ENCODE measurements at places on chromosomes 12 and 14. TPM values are rescaled to one million over a fixed set of nuclear protein-coding genes. Genes with fewer than 3 reads are reported as not detected.

DNA sequence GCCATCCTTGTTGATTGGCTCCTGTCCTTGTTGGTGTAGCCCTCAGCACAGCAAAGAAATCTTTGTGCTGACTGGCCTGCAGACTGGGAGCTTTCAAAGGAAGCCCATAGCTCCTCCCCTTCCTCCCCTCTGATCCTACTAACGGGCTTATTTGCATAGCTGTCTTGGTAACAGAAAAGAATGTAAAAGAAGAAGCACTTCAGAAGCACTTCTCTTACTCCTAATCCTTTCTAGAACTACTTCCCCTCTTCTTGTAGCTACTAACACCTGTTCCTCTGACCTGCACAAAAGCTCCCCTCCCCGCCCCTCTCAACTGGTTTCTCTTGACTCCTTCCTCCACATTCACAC, 14.3 kb upstream of the RIC8B start:
- peak overlapping the region; percentile 64 for H3K4me3 ChIP-seq
- H3K27me3 ChIP-seq = no peaks in the 10 kb centered on the region
- H3K36me3 ChIP-seq = no peaks in the 10 kb centered on the region

- H3K27me3 ChIP-seq = peaks cover 46% of the 10 kb centered on the region
- H3K4me1 ChIP-seq = no peaks in the 10 kb centered on the region
- no peaks in the 10 kb centered on the region for H3K36me3 ChIP-seq
- H3K27ac ChIP-seq = no peak overlapping the region
- no peak for DNase-seq
- H3K4me3 ChIP-seq = no peak overlapping the region
Measured at GRCh38 chr12:5567016-5567725, 135.3 kb downstream of the NTF3 start.

- H3K27ac ChIP-seq = no peak overlapping the region
- H3K4me3 ChIP-seq = no peak overlapping the region
- no peaks in the 10 kb centered on the region for H3K27me3 ChIP-seq
- H3K4me1 ChIP-seq = no peaks in the 10 kb centered on the region
Measured at GRCh38 chr12:105822131-105823105, 316.3 kb downstream of the NUAK1 start.

DNA sequence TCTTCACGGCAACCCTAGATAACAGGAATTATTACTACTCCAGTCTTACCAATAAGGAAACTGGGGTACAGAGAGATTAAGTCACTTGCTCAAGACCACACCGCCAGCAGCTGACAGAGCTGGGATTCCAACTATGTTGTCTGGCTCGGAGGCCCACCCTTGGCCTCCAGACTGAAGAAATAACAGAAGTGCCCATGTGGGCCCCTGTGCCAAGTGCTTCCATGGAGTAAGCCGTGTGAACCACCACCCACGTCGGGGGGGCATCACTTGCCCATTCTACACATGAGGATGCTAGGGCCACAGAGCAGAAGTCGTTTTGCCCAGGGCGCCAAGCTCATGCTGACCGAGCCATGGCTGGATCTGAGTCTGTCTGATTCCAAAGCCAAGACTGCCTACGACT, 926 bp upstream of the CMKLR1 start:
- H3K27ac ChIP-seq = no peak overlapping the region
- H3K4me1 ChIP-seq = peaks cover 30% of the 10 kb centered on the region
- no peak overlapping the region for H3K4me3 ChIP-seq
- DNase-seq = no peak
- H3K27me3 ChIP-seq = peaks cover 18% of the 10 kb centered on the region
- no peaks in the 10 kb centered on the region for H3K36me3 ChIP-seq

DNA sequence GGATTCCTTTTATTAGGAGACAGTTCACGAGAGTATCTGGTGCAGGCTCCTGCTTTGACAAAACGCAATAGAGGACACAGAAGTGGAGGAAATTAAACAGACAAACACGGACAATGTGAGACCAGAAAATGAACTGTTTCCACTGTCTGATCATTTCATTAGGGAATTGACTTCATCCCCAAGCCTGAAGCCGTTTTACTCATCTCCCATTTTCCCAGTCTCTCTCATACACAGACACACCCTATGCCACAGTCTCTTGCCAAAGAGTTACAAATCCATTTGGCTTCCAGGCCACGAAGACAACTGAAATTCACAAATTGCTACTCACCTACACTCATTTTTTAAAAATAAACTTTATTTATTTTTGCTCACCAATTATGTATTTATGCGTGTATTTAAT, 1087.8 kb upstream of the TMEM132C start:
- no peak overlapping the region for H3K27ac ChIP-seq
- H3K36me3 ChIP-seq = peaks cover 5% of the 10 kb centered on the region

GRCh38 chr14:96745500-96746051, 51.6 kb upstream of the VRK1 start:
- no peak for DNase-seq
- H3K27me3 ChIP-seq = peaks cover 8% of the 10 kb centered on the region
- H3K36me3 ChIP-seq = no peaks in the 10 kb centered on the region
- H3K4me1 ChIP-seq = peaks cover 7% of the 10 kb centered on the region

DNA sequence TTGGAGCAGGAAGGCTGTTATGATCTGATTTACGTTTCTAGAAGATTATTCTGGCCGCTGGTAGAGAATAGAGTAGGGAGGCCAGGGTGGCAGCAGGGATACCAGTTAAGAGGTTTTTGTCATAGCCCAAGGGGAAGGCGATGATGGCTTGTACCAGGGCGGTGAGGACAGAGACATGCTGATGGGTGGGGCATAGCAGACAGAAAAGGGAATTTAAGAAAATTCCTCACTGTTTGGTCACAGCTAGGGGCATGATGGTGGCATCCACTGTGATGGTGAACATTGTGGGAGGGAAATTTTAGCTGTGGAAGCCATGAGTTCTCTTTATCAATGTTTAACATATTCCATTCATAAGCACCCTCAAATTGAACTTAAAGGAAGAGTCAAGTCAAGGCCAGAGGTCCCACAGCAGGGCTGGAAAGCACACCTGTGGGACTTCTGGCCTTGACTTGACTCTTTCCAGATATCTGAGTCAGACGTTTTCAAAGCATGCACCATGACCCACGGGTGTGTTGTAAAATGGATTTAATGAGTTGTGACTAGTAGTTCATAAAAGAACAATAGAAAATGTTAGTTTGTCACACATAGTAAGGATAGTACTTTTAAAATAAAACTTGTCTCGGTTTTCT, 134.6 kb downstream of the CHST11 start:
- H3K36me3 ChIP-seq = no peaks in the 10 kb centered on the region
- H3K27ac ChIP-seq = no peak overlapping the region
- H3K27me3 ChIP-seq = no peaks in the 10 kb centered on the region
- H3K4me3 ChIP-seq = no peak overlapping the region

GRCh38 chr14:104797115-104798044, 1.8 kb upstream of the AKT1 start:
- H3K4me3 ChIP-seq = peak overlapping the region; percentile 85
- H3K27me3 ChIP-seq = no peaks in the 10 kb centered on the region
- no peaks in the 10 kb centered on the region for H3K36me3 ChIP-seq
- peak overlapping the region; percentile 84 for H3K27ac ChIP-seq

DNA sequence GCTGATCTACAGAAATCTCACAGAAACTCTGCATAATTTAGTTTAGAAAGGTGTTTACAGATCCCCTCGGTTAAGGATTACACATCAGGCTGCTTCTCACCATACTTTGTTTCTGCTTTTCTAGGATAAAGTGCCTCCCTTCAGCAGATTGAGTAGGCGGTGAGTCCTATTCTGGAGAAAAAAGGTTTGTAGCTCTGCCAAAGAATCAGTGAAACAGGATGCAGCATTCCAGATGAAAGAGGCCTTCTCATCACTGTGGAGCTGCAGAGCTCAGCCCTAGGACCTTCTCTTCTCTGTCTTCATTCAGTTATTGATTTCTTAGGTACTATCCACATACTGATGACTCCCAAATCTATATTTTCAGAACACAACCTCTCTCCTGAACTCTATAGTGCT, 155.5 kb upstream of the KRR1 start:
- no peak overlapping the region for H3K27ac ChIP-seq
- H3K4me1 ChIP-seq = no peaks in the 10 kb centered on the region
- no peak overlapping the region for H3K4me3 ChIP-seq
- DNase-seq = no peak
- H3K36me3 ChIP-seq = no peaks in the 10 kb centered on the region

DNA sequence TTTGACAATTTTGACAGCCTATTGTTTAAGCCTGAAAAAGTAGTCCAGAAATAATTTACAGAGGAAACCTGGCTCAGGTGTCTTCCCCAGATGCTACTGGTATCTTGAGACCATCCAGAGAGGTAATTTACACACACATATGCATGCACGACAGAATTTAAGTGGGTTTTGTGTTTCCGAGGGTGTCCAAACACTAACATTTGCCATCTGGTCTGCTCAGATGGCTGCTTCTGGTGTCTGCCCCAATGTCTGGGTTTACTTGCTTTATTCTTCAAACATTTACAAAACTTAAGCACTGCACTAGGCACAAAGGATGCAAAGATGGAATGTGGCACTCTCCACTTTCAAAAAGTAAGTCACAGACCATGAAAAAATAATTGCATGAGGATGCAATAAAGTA, 226.6 kb upstream of the EGLN3 start:
- no peak overlapping the region for H3K27ac ChIP-seq
- no peak for DNase-seq
- H3K4me3 ChIP-seq = no peak overlapping the region
- H3K4me1 ChIP-seq = no peaks in the 10 kb centered on the region
- H3K36me3 ChIP-seq = no peaks in the 10 kb centered on the region

DNA sequence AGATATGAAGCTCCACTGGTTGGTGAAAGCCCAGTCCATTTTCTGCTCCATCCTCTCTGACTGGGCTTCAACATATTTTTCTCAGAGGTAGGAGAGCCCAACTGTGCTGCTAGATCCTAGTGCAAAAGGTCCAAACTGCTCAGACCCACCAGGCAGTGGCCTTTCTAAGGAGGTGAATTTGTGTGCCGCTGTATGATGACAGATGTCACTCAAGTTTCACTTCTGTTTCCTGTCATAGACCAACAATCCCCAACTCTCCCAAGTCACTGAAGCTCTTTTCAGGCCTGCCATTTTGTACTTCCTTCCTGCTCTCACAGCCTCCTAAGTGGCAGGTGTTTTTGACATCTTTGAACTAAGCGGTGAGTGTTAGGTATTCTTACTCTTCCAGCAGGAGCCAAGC, 16.4 kb upstream of the RNASE4 start:
- no peaks in the 10 kb centered on the region for H3K36me3 ChIP-seq
- H3K27ac ChIP-seq = no peak overlapping the region
- no peak overlapping the region for H3K4me3 ChIP-seq
- peaks cover 4% of the 10 kb centered on the region for H3K27me3 ChIP-seq
- DNase-seq = no peak

- peaks cover 5% of the 10 kb centered on the region for H3K36me3 ChIP-seq
- H3K4me3 ChIP-seq = peak overlapping the region; percentile 90
- no peak for DNase-seq
- peaks cover 42% of the 10 kb centered on the region for H3K4me1 ChIP-seq
- H3K27ac ChIP-seq = peak overlapping the region; percentile 56
Measured at GRCh38 chr12:94457311-94457710, 2.4 kb downstream of the CEP83 start.

- no peaks in the 10 kb centered on the region for H3K36me3 ChIP-seq
- DNase-seq = no peak
- H3K27ac ChIP-seq = no peak overlapping the region
- no peak overlapping the region for H3K4me3 ChIP-seq
- H3K4me1 ChIP-seq = peaks cover 3% of the 10 kb centered on the region
Measured at GRCh38 chr14:65600742-65601141, 188.2 kb downstream of the FUT8 start.

DNA sequence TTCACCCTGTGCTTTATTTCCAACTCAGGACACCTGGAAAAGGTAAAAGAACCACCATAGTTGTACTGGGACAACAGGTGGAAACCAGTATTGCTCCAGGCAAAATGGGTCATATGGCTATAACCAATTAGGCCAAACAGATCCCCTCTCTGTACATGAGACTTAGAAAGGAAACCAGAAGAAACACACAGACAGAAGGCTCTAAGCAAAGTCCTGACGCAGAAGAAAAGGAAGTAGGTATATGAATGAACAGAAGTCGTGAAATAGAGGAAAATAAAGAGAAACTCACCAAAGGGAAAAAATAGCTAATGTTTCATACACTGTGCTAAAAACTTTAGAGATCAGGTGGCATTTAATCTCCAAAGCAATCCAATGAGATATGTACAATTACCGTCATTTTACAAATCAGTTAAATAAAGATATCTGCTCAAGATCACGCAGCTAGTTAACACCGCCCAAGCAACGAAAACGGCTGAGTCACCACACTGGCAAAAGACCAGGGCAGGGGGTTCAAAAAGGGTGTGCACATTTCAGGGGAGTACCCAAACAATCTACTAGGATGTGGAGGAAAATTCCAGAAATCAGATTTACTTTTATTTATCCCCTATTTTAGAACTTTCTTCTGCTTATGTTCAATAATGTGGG, 82.3 kb downstream of the ITPR2 start:
- DNase-seq = no peak
- no peaks in the 10 kb centered on the region for H3K27me3 ChIP-seq
- H3K27ac ChIP-seq = peak overlapping the region; percentile 4
- H3K4me1 ChIP-seq = peaks cover 45% of the 10 kb centered on the region
- no peak overlapping the region for H3K4me3 ChIP-seq

Gene CD4
- 1.4 TPM for total RNA-seq

Gene DEPDC4
- 0.81 TPM for total RNA-seq

All from naive thymus-derived CD8-positive, alpha-beta T cell (primary cell).